Sciatic nerve (tissue), 2 donors: ENCODE measurements at places on chromosomes 7 and 10. TPM values are rescaled to one million over a fixed set of nuclear protein-coding genes. Genes with fewer than 3 reads are reported as not detected.

DNA sequence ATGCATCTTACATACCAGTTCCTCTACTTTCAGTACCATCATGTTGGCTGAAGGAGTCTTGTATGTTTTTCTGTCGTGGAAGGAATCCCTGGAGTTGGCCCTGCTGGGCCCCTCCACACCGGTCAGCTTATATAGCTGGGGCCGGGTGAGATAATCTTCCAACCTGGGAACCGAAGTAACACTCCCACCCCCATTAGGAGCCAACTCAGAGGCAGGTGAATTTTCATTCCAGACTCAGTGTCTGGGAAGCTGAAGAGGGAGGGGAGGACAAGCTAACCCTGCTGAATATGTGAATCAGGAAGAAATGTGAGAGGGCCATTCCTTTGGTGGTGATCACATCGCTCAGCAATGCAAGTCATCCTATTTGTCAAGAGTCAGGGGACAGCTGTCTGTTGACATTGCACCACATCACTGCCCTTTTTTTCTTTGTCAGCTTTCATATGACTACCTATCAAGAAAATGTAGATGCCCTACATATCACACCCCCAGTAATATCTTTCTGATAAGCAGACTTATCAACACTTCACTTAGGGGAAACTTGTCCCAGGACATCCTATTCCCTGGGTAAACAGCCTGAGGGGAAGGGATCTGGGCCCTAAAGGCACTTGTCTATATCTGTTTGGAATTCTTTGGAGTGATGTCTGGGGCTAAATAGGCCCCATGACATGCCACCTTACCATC is at the start of gene ANKRD1:
ANKRD1 (minus strand) TSS at position 102 of the 681 bp plus-strand sequence; CDS start at position 42, 60 bp downstream.
- no peak for DNase-seq

GRCh38 chr10:129495698-129496097 is 28.7 kb downstream of the MGMT start:
- no peak for DNase-seq

DNA sequence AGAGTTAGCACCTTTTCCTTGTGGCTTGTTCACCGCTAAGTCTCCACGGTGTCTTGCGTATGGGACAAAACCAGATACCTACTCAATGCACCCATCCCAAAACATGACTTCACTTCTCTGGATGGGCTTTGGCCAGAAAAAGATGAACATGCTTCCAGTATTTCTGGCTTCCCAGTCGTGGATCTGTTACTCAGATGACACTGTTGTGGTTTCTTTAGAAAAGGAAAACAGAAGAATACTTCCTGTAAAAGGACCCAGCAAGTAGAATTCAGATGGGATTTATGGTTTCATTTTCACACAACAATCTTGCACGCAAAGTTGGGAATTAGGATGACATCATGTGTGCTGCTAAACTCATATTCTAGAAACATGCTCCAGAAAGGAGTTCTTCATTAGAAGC is 216.7 kb downstream of the ADAM12 start:
- DNase-seq = no peak

- no peak for DNase-seq
These were observed 14.6 kb upstream of the ZSCAN21 start for GRCh38 chr7:100034871-100035510.

GRCh38 chr7:50707236-50708006 is 75.3 kb downstream of the GRB10 start:
- no peak for DNase-seq

- no peak for DNase-seq
These were observed 326.3 kb upstream of the DGKB start for GRCh38 chr7:15228831-15229230.

- DNase-seq = no peak
These were observed 210.8 kb downstream of the CCSER2 start for GRCh38 chr10:84539216-84539615.

GRCh38 chr10:69810097-69810496 is 8.4 kb downstream of the COL13A1 start:
- no peak for DNase-seq

GRCh38 chr10:87589645-87590051 is 70.0 kb upstream of the PAPSS2 start:
- no peak for DNase-seq

DNA sequence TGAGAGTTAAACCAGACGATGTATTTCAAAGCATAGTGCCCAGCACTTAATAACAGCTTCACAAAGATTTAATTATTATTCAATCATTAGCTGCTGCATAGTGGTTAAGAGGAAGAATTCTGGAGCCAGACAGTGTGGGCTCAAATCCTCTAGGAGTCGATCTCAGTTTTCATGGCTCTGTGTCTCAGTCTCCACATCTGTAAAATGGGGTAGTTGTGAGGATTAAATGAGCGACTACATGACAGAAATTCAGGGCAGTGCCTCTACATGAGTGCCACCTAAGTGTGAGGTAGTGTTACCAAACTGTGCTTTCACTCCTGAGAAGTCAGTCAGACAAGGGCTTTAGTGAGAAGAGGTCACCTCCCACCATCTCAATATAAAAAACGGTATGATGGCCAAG is 81.7 kb upstream of the FGFR2 start:
- no peak for DNase-seq

DNA sequence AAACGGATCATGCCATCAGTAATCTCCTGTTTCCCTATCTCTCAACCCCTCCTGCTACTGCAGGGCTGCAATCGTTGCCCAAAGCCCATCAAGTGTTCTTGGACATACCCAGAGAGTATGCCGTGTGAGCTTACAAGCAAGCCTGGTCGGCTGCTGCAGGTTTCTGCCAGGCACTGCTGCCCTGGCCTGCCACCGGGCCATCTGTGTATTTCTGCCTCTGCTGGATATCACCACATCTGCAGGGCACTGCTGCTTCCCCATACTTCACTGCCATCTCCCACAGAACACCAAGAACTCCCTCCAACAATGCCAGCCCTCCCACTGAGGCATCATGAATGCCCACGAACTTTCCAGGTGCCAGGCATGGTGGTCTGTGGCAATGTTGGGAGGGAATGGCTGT is 138.2 kb upstream of the SORCS3 start:
- no peak for DNase-seq

GRCh38 chr7:96996111-96996957 is 9.0 kb upstream of the DLX6 start:
- no peak for DNase-seq

DNA sequence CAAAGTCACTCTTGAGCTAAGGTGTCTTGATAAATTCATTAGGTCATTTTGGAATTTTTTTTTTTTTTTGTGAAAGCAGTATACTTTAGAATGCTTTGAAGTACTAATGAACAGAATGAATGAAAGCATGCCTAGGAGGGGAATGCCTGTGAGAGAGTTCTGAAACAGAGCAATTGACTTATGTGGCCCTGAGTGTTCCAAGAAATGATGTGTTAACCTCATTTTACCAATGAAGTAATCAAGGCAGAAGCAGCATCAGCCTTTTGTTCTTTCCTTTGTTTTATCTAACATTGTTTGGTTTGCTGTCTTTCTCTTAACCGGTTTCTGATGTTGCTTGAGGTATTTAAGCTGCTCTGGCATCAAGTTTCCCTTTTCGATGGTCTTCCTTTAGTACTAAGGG is 154.6 kb upstream of the HGF start:
- DNase-seq = no peak

GRCh38 chr10:6756716-6757115 is 176.6 kb upstream of the PRKCQ start:
- DNase-seq = no peak

DNA sequence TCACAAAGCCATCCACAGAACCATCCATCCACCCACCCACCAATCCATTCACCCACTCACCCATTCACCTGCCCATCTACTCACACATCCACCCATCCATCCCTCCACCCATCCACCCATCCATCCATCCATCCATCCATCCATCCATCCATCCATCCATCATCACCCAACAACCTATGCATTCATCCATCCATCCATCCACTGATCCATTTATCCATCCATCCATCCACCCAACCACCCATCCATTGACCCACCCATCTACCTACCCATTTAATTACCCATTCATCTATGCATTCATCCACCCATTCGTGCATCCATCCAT is 5.4 kb downstream of the TMEM270 start:
- no peak for DNase-seq

DNA sequence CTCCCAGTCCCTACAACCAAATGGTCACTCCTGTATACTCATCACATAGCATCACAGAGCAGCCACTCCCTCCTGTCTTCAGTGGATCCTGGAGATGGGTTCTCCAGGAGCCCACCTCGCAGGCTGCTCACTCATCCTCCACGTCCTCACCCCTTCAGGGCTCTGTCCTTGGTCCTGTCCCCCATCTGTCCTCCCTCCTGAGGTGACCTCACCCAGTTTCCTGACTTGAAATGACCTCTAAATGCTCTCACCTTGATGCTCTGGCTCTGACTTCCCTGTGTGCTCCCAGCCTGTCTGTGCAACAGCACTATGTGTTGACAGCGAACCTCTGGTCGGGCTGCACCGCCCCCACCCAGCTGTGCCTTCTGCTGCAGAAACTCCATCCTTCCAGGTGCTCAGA is 2.1 kb upstream of the PPP2R2D start:
- no peak for DNase-seq

DNA sequence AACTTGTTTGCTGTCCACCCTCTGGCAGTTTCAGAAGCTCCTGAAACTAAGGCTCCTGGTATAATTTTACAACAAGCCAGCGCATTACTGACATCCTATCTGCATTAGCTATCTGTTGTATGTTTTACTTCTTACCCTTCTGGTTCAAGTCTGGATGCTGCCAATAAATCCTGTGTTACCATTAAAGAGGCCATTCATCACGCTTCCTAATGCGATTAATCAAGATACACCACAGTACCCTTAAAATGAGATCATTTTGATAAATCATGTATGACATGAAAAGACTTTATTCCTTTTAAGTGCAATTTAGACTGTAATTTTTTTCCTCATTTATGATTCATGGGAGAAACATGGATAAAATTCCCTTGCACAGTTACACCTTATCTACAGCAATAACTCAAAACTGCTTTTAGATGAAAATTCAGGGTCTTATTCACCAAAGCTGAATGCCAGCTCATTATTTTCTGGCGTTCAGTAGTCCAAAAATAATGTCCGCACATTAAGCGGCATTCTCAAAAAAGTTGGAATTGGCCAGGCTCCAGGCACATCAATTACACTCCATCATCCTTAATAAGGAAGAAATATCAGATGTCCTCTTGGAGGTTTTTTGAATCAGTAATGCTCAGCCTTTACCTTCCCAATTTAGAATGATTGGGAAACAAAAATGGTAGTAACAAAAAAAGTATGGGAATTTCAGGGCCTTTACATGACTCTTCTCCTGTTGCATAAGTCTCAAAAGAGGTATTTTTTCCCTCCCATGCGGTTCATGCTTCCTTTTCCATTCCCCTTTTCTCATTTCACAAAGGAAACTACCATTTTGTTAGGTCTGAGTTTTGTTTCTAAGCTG is 878.5 kb downstream of the LRMDA start:
- no peak for DNase-seq

GRCh38 chr10:130230611-130231010 is 94.4 kb downstream of the GLRX3 start:
- DNase-seq = no peak

GRCh38 chr10:6498771-6499170 is 81.3 kb downstream of the PRKCQ start:
- DNase-seq = no peak

GRCh38 chr10:70683601-70683934 is 11.3 kb downstream of the ADAMTS14 start:
- no peak for DNase-seq

DNA sequence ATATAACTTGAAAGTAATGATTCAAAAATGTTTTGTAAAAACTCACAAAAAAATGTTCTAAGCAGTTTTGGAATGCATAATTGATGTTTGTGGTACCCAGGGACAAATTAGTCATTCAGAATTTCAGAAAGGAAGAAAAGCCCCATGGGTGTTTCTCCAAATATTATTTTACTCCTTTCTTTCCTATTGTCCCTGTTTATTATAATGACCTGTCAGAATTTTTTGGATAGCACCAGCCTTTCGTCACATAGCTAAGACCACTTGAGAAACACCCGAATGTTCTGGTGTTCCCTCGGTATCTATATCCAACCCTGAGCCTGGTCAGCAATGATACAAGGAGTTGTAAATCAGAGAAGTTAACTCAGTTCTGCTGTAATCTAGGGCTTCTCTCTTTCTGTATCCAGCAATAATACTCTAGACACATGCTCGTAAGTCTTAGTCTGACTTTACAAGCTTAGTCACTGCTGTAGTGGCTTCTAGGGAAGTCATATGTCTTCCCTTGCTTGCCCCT is 64.8 kb upstream of the MEOX2 start:
- no peak for DNase-seq

GRCh38 chr10:24449321-24449740 is 240.4 kb downstream of the KIAA1217 start:
- DNase-seq = no peak

DNA sequence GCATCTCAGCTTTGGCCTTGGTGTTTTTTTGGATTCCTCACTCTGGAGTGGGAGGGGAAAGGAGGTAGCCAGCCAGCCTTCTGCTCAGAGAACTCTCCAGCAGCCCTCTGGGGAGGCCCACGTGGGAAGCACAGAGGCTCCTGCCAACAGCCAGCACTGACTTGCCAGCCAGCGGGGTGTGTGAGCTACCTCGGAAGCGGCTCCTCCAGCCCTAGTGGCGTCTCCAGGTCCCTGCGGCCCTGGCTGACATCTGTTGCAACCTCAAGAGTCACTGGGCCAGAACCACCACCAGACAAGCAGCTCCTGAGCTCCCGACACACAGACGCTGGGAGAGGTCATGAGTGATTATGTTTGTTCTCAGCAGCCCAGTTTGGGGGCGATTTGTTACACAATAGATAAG is 180.2 kb upstream of the FZD8 start:
- peak; percentile 85 for DNase-seq

DNA sequence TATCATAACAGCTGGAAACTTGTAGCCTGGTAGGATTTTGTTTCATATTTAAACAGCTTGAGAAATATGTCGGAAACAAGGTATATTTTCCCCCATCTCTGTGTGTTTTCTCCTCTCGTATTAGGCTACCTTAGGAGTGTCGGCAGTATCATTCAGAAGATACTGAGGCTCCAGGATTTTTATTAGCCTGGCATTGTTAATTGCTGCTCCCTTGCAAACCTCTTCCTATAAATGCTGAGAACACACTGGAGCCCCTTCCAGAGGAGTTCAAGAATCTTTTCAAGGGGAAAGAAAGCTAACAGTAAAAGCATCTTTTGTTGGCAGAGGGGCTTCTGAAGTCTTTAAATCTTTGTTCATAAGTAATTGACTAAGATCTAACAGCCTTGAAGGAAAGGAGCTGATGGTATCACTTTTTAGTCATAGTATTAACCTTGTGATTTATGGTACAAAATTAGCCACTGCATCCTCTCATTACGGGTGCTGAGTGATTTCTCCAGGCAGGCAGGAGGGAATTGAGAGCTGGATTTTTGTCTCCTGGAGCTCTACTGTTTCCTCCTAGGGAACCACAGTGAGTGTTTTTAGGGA is 998.7 kb downstream of the LRMDA start:
- DNase-seq = no peak

The POLL gene
- 37.1 TPM for total RNA-seq

The GBX1 gene
- total RNA-seq = not detected

The LFNG gene
- 20.1 TPM for total RNA-seq

The KLF14 gene
- total RNA-seq = 1.1 TPM

The CTTNBP2 gene
- total RNA-seq = 21.5 TPM

The HTRA1 gene
- 123 TPM for total RNA-seq

The SKIDA1 gene
- total RNA-seq = 3.1 TPM

The DYNC1I1 gene
- total RNA-seq = 4.3 TPM

The PALS2 gene
- 177 TPM for total RNA-seq

The GRM3 gene
- total RNA-seq = not detected

The HABP2 gene
- total RNA-seq = not detected
